Stimulated activated CD8-positive, alpha-beta memory T cell treated with anti-CD3 and anti-CD28 coated beads, Interleukin-4, amount 100 ng/mL, for 1 hour (primary cell): ENCODE measurements at places on chromosomes 7 and 10.

- DNase-seq: no peak
Observed at GRCh38 chr7:111392294-111392693, 170.0 kb downstream of the IMMP2L start.

- DNase-seq: no peak
Observed at GRCh38 chr7:151248346-151249033, at the start of gene SMARCD3. Gene SMARCD3, minus strand, starts transcription at chr7:151248694. Its CDS starts 132 bp downstream, at chr7:151248562.

GRCh38 chr7:141001546-141001945 lies 13.2 kb downstream of the MRPS33 start:
- DNase-seq: no peak

GRCh38 chr7:14191686-14192098 lies 202.2 kb upstream of the ETV1 start:
- no peak for DNase-seq

DNA sequence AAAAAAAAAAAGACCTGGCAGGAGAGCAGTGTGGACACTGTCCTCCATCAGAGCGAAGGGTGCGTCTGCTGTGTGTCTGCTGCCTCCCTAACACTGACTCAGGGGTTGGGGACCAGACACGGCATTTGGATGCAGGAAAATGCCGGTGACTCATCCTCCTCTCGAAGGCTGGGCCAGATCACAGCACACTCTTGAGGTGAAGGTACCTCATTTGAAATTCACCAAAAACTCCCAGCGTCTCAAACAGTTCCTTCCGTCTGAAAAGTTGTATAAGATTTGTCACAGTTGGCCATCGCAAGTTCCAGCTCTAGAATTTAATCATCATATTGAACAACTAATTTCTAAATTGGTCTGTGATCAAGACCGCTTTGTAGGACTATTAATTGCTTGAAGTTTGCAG lies 118.1 kb upstream of the LYZL2 start:
- DNase-seq: no peak

DNA sequence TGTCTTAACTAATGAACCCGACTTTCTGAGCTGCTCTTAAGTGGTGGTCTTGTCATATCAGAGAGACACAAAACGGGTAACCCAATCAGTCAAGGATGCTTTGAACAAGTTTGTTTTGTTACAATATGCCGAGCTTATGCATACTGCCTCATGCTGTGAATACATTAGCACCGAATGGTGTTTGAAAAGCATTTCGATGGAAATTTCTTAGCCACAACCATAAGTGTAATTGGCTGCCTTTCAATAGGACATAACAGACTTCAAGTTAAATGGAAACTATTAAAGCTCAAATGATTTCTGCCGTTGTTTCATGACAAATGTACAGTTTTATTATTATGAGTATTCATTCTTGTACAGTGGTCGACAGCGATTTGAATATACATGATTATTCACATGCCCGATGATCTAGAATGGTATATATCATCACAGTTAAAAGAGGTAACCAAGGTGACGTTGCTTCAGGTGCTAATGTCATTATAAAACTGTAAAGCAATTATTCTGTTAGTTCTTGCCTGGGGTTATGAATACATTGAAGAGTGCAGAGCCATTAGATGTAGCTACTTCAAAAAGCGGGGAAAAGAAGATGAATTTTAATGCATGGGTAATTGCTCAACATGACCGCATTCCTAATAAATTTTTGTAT lies 118.8 kb downstream of the EBF3 start:
- no peak for DNase-seq
